MV-4-11 (cell line): ENCODE measurements at places on chromosomes 2 and 18.

DNA sequence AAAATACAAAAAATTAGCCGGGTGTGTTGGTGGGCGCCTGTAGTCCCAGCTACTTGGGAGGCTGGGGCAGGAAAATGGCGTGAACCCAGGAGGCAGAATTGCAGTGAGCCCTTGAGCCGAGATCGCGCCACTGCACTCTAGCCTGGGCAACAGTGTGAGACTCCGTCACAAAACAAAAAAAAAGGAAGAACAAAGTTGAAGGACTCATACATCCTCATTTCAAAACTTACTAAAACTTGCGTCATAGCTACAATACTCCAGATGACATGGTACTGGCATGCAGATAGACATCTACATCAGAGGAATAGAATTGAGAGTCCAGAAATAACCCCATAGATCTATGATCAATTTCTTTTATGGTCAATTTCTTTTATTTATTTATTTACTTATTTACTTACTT is 13.6 kb upstream of the CYP27C1 start:
- DNase-seq: peak; percentile 77

DNA sequence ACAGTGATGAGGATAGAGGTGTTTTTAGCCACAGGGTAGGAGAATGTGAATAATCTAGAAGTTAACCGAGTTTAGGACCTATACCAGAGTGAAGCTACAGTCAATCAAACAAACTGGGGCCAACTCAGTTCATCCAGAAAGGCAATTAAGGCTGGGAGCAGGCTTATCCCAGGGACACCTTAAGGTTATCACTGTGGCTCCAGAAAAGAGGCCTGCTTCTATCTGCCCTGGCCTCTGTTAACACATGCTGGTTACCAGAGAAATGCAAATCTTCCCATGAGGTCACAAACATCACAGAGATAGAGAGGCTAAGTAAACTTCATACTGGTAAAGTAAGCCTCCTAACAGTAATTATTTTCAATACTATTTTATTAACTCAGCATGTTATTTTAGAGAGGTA is 93.2 kb upstream of the GRB14 start:
- no peak for DNase-seq

GRCh38 chr18:48116873-48117630 is 186.6 kb upstream of the SMAD2 start:
- DNase-seq: no peak

DNA sequence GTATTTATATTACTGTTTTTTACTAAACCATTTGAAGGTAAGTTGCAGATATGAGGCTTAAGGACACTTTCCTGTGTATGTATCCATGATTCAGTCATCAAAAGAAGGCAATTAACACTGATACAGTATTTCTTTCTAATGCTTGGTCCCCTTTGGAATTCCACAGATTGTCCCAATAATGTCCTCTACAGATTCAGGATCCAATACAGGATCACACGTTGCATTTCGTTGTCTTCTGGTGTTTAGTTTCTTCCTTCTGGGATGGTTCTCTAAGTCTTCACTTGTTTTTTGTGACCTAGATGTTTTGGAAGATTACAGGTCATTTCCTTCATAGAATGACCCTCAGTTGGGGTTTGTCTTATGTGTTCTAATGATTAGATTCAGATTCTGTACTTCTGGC is 40.0 kb downstream of the NPAS2 start:
- no peak for DNase-seq

- no peak for DNase-seq
Observed at GRCh38 chr2:70620020-70620419, 66.4 kb upstream of the TGFA start.

- DNase-seq: no peak
Observed at GRCh38 chr2:24117902-24118301, 5.2 kb downstream of the PFN4 start.

DNA sequence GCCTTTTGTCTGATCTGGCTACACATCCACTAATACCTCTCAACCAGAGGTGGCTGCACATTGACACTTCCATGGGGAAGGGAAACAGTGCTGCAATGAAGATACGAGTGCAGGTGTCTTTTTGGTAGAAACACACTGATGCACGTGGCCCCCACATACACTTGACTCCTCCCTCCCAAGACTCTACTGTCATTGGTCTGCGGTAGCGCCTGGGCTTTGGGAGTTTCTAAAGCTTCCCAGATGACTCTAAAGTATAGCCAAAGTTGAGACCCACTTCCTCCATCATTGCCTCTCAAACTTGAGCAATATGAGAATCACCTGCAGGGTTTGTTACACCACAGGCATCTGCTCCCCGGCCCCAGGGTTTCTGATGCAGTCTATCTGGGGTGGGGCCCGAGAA is 11.0 kb downstream of the SLC14A1 start:
- DNase-seq: no peak

GRCh38 chr2:166841679-166842078 is 46.6 kb upstream of the XIRP2 start:
- DNase-seq: no peak
